CD4-positive, alpha-beta T cell treated with Interleukin-4 for 1 hour (primary cell): ENCODE measurements at places on chromosomes 7 and 10.

DNA sequence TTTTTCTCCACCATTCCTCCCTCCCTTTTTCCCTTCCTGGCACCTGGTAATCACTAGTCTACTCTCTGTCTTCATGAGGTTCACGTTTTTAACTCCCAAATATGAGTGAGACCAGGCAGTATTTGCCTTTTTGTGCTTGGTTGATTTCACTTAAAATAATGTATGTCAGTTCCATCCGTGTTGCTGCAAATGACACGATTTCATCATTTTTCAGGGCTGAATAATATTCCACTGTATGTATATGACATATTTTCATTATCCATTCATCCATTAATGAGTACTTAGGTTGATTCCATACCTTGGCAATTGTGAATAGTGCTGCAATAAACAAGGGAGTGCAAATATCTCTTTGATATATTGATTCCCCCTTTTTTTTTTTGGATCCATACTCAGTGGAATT is 25.8 kb downstream of the GALNT17 start:
- no peak for DNase-seq

GRCh38 chr7:14457568-14458453 is 444.7 kb downstream of the DGKB start:
- DNase-seq: peak; percentile 46

DNA sequence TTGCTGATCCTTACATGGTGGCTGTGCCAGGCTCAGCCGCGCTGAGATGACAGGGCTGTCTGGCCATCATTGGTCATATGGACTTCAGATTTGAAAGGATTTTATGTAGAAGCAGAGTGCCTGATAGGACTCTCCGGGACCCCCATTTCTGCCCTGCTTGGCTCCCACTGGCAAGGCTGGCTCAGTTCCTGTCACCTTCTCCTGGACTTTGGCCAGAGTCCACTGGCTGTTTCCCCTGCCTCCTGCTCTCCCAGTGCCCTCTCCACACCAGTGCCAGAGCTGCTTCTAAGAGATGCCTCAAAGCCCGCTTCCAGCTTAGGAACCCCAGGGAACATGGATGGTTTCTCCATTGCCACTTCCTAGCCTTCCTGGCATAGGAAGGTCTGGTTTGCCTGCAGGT is 5.1 kb upstream of the SH2D4B start:
- DNase-seq: no peak

- no peak for DNase-seq
Measured at GRCh38 chr7:34107276-34107675, 201.9 kb downstream of the BMPER start.

DNA sequence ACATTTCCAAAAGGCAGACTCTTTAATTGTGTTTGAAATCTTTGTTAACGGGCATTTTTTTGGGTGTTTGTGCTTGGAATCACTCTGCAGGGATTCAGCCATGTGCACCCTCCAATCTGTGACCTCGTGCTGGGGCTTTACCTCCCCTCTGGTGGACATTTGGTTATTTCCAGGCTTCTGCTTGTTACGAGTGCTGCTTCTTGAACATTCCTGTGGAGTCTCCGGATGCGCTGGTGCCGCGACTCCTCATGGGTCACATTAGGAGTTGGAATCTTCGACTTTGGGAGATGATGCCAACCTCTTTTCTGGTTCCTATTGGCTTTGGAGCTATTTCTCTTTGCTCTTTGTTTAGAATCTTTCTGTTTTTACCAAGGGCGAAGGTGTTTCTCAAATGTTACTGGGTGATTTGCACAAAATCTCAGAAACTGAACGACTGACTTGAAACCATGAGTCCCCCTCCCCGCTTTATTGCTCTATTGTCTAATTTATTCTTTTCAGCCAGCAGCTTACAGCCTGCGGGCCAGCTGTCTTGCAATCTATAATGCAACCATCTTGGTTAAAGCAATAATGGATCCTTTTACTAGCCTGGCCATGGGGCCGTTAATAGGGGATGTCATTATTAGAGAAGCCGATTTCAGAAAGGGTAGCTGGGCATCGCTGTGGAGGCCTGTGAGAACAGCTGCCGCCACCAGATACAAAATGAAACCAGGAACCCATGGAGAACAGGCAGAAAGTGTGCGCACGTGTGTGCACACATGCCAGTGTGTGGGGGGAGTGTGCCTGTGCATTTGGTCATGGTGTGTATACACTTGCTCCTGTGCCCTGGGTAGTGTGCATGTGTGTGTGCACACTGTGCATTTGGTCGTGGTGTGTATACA is 9.9 kb upstream of the DPYSL4 start:
- DNase-seq: no peak

DNA sequence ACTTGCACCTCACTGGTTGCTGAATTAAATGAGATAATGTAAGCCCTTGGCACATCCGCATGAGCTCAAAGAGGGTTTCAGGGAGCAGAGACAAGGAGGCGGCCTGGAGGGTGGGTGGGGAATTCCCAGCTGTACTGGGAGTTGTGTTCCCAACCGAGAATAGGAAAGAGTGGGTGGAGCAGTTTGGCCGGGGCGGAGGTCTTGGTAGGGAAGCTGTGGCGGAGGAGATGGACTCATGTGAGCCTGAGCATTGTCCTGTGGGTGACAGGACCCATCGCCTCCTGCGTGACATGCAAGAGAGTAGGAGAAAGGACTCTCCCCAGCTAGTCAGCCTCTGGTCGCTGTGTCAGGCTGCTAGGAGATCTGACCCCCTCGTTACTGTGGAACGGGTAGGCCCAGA is 41.0 kb upstream of the SAMD8 start:
- no peak for DNase-seq
